ENCODE measurements at places on chromosomes 13 and 19. TPM values are rescaled to one million over a fixed set of nuclear protein-coding genes. Genes with fewer than 3 reads are reported as not detected.

CCDC122 gene
- 2.1 TPM for total RNA-seq

- no peaks in the 10 kb centered on the region for H3K36me3 ChIP-seq
- H3K27me3 ChIP-seq, result peaks cover 15% of the 10 kb centered on the region
- DNase-seq, result no peak
- no peak overlapping the region for H3K27ac ChIP-seq
- H3K4me3 ChIP-seq, result no peak overlapping the region
These were observed 20.3 kb downstream of the SOX21 start for GRCh38 chr13:94692030-94692429.

DNA sequence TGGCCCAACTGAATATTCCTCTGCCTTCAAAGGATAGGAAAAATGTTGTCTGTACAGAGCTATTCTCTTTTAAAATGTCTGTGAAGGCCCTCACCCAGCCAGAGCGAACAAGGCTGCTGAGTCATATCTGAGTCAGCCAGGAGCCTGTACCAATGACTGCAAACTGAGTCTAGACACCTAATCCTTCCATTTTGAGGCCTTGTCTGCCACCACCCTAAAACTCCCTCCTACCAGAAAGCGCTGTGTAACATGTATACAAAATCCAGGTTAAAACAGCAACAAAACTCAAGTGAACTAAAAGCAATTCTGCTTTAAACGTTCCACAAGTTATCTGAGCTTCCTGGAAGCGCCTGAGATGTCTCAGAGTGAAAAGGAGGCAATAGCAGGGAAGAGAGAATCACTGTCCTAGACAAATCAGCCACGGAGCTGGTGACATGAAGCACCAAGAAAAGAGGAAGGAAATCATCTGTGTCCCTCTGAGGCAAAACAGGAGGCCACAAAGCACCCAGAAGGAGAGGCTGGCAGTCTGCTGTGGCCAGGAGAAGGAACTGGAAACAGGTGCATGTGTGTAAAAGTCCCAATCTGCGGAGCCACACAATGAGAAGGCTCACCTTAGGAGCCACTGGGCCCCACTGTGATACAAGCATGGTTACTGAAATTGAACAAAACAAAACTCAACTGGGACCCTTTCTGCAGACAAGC, 10.2 kb downstream of the DHRS12 start:
- H3K4me1 ChIP-seq, result peaks cover 21% of the 10 kb centered on the region
- peak overlapping the region; percentile 62 for H3K27ac ChIP-seq
- DNase-seq, result peak; percentile 67
- H3K27me3 ChIP-seq, result no peaks in the 10 kb centered on the region

DNA sequence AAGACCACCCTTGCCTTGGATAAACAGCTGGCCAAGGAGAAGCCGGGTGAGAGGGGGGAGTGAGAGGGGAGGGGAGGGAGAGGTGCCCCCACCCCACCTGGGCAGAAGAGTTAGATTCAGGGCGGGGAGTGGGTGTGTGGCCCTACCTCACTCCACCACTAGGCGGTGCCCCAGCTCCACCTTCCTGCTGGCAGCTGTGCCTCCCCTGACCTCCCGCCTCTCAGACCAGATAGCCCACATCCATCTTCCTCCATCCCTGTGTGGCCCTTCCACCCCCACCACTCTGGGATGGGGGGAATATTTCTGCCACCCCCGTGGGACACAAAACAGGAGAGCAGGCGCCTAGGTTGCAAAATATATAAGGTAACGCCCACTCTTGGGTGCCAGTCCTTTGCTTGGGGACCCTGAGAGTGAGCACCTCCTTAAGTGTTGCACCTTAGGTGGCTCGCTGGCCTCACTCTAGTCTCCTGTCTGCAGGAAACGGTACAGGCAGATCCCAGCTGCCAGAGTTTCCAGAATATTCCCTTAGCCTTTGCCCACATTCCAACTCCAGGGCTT, 13.8 kb upstream of the EHD2 start:
- H3K4me3 ChIP-seq, result no peak overlapping the region
- no peak overlapping the region for H3K27ac ChIP-seq
- H3K27me3 ChIP-seq, result no peaks in the 10 kb centered on the region
- peak; percentile 69 for DNase-seq
- no peaks in the 10 kb centered on the region for H3K4me1 ChIP-seq
- peaks cover 4% of the 10 kb centered on the region for H3K36me3 ChIP-seq

All from activated CD8-positive, alpha-beta T cell treated with anti-CD3 and anti-CD28 coated beads for 36 hours (primary cell).